ENCODE measurements at places on chromosomes 16 and 17.

DNA sequence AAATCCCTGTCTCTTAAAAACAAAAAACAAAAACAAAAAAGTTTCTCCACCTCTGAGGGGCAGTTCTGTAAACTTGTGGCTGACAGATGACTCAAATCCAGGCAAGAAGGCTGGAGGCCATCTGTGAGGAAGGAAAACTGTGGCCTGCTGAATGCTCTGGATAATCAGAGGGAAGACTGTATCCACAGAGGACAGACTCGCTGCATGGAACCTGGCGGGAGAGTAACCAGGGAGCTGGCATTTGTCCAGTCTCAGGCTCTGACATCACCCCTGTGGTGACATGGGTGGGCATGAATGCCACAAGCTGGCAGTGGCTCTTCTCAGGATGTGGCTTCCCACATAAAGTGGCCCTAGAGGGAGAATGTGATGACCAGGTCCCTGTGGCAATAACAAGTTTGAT, 2.8 kb upstream of the KSR1 start:
- DNase-seq: no peak

DNA sequence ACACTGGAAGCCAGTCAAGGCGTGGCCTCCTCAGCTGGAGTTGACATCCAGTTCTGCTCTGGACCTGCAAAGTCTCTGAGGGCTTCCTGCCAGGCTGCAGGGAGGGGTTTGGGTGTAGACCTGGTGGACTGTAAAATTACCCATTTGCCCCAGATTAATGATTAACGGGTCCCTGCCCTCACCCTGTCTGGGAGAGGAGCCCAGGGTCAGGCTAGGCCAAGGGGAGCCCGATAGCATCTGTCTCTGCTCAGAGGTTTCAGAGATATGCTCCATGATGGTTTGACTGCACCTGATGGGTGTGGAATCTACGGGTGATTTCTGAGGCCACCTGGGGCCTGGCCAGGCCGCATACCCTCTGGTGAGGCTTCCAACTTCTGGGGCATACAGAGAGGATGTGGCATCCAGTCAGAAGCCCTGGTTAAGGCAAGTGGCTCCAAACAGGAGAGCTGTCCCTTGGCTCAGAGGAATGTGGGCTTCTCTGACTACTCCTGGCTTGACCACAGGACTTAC, 11.2 kb downstream of the PPY start:
- DNase-seq: no peak

DNA sequence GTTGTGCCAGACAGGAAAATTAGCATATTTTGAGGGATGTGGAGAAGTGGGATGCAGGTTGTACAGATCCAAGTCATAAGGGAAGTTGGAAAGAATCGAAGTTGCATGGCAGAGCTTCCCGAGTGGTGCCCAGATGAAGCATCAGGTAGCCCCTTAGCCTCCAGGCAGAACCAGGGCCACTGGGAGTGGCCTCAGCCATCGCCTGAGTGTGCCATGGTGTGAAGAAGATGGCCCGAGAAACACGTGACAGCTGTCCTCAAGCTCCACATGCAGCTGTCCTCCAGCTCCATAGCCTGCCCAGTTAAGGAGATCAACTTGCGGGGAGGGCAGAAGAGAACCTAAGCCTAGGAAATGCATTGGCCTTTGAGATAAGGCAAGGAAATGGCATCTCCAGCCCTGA, 33.5 kb downstream of the TMC6 start:
- no peak for DNase-seq

GRCh38 chr17:49564638-49565037, 11.0 kb upstream of the NXPH3 start:
- no peak for DNase-seq

DNA sequence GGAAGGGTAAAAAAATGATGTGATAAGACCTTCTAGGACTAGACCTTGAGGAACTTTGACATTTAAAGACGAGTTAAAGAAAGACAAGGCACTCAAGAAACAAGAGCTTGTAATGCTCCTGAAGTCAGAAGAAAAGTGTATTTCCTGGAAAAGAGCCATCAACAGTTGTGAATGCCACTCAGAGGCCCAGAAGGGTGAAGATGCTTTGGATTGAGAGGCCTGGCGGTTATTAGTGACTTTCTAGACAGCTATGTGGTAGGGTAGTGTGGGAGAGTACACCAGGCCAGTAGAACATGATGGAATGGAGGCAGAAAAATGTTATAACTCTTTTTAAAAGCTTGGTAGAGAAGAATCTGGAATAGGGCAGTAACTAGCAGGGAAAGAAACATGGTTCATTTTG, 34.1 kb upstream of the ANKFN1 start:
- DNase-seq: no peak

DNA sequence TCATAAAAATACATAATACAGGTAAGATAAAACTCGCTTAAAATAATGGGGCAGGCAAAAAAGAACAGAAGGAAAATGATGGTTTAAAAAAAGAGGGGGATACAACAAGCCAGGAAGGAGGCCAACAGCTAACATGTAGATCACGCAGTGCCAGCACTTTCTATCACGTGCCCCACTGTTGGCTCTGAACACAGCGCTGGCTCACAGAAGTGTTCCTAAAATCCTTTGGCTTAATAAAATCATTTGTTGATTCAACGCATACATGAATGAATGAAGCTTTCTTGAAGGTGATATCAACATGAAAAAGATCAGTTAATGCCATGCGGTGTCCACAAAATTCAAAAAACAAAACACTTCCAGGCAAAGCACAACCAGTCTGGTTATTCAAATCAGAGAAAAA, 8.5 kb downstream of the ITGAE start:
- no peak for DNase-seq

GRCh38 chr17:18919963-18920362, 32.0 kb upstream of the SLC5A10 start:
- DNase-seq: no peak

- no peak for DNase-seq
Observed at GRCh38 chr16:66107661-66108060, 258.8 kb upstream of the CDH5 start.

GRCh38 chr16:86219655-86220445, 290.5 kb upstream of the FOXF1 start:
- DNase-seq: no peak

- no peak for DNase-seq
Observed at GRCh38 chr17:1625581-1625980, 3.1 kb downstream of the SLC43A2 start.

DNA sequence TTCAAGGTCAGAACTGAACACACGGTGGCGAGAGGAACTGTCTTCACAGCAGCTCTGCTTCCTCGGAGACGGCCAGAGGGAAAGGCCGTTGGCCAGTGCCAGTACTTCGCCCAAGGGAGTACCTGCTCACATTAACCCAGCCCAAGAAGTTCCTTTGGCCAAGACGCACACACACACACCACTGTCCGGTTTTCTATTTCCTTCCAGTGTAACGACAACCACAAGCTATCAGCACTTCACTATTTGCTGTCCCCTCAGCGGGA, 744 bp upstream of the GGNBP2 start:
- peak; percentile 27 for DNase-seq

All from GM12891 (cell line).